ENCODE measurements at places on chromosomes 1 and 21.

DNA sequence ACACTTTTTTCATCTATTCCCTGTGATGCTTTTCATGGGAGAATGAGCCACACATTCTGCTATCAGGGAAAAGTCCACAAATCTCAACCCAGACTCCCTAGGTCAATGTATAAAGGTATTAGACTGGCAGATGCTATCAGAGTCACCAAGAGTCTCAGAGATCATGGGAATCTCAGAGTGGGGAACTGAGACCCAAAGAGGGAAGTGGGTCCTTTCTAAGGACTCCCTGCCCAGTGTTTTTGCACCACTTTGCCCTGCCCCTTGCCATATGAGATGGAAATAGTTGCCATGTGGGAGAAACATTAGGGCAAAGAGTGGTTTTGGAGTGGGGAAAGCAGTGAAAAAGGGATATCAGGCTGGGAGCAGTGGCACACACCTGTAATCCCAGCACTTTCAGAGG lies 19.1 kb upstream of the AZIN2 start:
- DNase-seq = no peak

- DNase-seq = no peak
These were observed 20.3 kb upstream of the LAPTM5 start for GRCh38 chr1:30777904-30778153.

GRCh38 chr1:218371927-218372672 lies 27.0 kb downstream of the TGFB2 start:
- DNase-seq = no peak

GRCh38 chr1:6691507-6691906 lies 10.1 kb downstream of the DNAJC11 start:
- DNase-seq = no peak

All from stimulated activated naive CD4-positive, alpha-beta T cell (primary cell).